ENCODE measurements at places on chromosomes 1 and 21.

- DNase-seq, result no peak
Measured at GRCh38 chr1:182083851-182084486, 22.5 kb upstream of the ZNF648 start.

DNA sequence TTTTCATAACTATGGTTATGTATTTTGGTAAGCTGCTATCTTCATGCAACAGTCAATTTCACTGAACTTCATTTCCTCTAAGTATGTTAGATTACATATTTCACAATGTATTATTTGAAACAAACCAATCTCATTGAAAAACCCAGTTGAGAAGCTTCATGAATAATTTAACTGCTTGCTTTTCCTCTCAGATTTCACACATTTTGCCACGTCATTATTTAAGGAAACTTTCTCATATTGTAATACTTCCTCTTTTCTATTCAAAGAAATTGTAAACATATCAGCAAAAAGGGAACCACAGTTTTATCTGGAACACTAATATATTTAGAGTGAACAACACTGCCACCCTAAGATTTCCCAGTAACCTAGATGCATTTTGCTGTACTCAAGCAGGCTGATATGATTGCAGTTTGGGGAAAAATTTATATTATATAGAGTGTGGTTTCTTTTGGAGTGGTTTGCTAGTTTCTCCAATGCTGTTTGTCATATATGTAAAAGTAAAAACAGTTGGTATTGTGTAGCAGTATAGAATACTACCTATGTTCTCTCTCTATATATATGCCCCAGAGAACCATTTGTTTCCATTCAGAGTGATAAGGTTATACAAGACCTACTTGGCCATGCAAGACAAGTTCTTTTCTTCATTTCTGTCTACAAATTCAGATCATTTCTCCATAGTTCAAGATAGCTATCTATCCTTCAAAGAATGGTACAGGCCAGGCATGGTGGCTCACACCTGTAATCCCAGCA is 28.4 kb upstream of the AHCTF1 start:
- no peak for DNase-seq

DNA sequence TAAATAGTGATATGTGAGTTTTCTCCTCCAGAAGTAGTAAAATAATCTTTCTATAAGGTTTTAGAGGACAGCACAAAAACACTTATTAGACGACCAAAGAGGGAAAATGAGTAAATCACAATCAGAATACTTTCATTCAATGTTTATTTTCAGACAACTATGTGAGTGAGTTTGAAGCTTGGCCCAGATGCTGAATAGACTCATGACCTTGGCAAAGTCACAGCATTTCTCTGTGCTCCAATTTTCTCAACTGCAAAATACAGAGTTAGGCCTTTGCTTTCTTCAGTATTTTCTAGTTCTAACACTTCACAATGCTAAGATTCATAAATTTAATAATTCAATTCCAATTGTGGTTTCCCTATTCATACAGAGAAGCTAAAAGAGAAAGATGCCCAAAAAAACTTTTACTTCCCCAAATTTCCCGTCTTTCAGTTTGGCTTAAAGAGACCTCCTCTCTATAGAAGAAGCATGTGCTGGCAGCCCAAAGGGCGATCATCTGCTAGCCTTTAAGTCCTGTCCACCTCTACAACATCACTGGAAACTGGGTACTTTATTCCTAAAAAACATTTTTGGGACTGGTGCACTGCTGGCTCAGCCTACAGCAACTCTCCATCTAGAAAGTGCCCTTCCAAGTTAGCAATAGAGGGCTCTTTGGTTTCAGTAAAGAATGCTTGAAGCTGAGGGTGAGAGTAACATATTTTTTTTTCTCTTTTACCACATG is 116.8 kb upstream of the GORAB start:
- no peak for DNase-seq

DNA sequence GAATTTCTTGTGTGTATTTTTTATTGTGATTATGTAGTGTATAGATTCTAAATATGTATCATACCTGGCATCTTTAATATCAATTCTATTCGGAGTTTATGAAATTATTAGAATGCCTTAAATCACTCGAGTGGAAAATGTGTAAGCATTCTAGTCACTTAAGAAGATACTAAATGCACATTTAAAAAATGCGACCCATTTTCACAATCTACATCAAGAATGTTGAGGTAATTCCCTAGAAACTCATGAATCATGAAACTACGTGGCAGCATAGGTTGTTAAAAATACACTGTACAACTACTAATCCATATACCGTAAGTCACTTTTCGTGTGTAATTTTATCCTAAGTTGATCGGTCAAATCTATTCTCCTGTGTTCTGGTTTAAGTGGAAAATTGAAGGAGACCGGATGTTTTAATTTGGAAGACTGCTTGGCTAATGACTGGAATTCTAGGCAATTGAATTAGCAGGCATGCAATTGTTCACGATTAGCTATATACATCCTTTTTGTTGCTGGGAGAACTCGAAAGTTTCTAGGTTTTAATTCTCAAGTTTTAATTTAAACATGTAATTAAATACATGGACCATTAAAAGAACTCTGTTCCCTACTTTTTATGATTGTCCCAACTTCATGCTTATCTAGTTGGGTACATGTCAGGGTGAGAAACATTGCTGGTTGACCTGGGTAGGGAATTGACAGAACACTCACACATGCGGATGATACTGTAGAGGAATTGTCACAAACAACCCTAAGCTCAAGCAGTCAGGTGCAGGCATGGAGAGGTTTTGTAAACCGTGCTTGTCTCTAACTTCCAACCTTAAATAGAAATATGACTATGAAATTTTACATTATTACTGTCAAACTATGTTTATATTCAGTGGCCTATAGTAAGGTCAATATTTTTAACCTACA is 6.6 kb downstream of the ZBTB18 start:
- DNase-seq, result no peak

DNA sequence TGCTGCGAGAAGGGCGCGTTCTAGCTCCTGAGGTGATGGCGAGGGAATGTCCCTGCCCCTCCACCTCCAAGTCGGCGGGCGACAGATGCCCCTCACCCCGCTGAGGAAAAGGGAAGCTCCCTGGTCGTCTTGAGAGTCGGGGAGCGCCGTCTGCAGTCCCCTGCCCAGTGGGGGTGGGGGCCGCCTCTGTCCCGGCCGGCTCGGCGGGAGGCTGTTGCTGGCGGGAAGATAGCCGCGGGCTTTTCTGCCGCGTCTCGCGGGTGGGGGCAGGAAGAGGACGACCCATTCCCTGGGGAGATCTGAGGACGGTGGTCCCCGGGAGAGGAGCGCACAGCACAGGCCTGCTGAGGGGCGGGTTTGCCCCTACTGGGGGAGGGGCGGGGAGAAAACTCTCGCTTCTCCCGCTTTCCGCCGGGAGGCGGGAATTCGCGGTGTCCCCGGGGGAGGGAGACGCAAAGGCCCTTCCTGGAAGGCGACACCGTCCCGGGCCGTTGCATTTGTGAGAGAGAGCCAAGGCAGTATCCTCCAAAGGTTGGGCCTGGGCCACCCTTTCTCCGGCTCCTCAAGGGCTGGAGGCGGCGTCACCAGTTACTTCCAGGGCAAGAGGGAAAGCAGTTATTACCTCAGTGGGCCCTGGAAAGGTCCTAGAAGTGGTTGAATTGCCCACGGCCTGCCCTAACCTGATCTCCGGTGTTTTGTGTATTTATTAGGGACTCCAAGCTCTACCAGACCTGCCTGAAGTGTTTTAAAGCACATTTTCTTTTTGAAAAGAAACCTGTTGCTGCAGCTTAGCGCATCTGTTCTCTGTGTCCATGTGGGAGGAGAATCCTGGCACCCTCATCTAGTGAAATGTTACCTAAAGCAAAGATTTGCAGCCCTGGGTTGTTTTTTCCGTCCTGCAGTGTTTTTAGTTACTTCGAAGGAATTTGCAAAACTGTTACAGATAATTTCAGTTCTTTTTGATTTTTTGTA is 648 bp downstream of the S100PBP start:
- DNase-seq, result peak; percentile 16

DNA sequence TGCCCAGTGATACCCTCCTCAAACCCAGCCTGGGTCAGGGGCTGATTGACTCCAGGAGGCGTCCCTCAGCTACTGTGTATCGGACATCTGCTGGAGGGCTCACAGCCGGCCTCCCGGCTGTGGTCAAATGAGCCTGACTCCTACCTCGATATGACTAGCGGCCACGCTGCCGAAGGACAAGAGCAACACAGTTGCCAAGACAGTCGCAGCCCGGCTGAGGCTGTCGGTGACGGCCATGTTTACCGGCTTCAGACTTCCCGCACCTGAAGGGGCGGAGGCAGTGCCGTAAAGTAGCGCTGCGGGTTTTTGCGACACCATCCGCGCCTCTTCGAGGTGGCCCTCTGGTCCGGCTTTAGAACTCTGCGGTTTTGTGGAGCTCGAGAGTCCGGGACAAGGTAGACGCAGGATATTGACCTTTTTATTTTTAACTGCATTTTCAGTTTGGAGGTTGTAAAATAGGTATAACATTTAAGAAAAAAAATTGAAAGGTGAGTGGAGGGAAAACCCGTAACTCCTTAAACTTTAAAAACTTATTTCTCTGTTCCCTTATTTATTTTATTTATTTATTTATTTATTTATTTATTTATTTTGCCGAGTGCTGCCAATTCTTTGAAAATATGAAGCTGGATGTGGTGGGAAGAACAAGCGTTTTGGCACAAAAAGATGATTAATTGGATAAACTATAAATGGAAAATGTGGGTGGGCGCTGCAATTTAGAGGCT is at the start of gene PIGK:
Gene PIGK (minus strand): TSS at position 265 of the 722 bp plus-strand sequence. CDS start 28 bp downstream, at position 237.
- peak; percentile 90 for DNase-seq

DNA sequence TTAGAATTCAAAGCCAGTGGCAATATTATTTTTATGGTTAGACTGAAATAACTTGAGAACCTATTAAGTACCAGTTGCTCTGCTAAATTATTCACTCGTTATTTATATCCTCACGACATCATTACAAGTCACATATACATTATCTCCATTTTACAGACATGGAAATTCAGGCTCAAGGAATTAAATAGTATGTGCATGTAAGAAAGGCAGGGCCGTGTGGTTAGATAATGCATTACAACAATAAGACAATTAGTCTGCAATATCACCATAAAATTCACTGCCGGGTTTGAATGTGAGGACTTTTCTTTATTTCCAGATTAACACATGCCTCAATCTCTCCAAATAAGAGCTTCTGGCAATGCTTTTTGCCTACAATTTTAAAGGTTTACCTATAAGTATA is 523.4 kb downstream of the PTBP2 start:
- DNase-seq, result no peak

DNA sequence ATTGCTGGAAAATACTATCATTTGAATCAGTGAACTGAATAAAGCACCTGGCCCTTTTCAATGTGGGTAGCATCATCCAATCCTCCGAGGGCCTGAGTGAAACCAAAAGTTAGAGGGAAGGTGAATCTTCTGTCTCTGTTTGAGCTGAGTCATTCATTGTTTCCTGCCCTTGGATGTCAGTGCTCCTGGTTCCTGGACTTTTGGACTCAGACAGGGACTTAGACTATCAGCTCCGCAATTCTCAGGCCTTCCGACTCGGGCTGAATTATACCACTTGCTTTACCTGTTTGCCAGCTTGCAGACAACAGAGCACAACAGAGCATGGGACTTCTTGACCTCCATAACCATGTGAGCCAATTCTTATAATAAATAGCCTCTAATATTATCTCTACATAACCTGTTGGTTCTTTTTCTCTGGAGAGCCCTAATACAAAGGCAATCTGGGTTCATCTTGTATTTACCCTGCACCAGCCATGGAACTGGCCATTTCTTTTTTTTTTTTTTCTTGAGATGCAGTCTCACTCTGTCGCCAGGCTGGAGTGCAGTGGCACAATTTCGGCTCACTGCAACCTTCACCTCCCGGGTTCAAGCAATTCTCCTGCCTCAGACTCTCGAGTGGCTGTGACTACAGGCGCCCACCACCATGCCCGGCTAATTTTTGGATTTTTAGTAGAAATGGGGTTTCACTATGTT is 19.2 kb upstream of the VASH2 start:
- no peak for DNase-seq

DNA sequence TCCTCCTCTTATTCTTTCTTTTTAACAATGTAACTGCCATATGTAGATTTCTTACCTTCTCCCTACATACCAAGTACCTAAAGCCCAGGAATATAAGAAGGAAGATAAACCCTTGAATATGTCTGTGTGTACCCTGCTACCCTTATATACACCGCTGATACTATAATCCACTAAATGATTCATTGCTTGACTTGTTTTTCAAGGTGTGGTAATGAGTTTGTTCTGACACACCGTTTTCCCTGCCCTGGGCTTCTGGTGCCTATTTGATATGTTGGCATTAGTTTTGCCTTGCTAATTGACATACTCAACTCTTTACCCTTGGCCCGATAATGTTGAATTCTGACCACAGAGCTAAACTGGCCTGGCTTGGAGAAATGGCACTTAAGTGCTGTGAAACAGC is 64.3 kb downstream of the IL23R start:
- no peak for DNase-seq

DNA sequence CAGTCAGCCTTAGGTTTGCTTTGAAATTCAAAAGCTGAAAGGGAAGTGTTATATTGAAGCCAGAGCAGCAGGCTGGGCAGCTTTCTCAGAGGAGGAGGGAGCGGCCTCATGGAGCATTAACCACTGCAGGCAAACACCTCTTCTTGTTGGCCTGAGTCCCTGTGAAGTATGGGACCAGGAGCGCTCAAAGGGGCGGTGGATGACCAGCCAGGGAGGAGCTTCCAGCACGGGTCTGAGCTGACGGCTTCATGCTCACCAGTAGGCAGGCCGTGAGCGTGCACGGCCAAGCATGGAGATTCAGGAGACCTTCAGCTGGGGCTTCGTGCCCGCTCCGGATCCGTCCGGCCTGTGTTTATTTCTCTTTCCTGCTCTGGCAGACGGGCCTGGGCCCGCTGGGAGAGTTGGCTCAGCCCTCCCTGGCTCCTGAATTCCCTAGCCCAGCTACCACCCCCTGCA is 245.2 kb downstream of the TRABD2B start:
- DNase-seq, result no peak

DNA sequence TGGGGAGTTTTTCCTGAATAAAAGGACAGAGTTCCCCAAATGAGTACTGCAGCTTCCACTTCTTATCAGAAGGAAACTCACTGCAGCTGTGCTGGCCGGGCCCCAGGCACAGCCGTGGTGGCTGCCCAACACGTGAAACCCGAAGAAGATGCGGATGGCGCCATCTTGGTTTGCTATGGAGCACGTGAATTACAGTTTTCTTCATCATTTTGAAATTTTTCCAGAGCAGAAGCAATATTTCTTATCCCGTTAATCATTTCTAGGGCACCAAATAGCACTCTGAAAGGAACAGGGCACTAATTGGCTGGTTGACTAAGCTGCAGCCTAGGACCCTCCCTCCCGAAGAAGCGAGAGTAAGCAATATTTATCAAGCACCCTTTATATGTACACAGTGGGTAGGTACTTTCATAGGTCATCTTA is 63.2 kb upstream of the EPS8L3 start:
- no peak for DNase-seq

DNA sequence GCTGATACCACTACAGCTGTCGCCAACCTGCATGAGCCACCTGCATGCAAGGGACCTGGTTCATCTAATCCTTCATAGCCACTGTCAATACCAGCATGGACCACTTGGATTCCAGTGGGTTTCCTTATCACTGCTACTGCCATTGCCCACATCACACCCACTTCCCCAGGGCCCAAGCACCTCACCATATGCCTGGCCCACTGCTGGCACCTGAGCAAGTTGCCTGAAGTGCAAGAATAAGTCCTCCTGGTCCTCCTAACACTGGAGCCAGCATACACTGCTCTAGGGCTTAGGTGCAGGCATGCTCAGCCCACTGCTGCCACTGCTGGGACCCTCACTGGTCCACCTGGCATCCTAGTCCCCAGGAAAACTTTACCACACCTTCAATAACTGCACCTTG is 1136.8 kb upstream of the ADGRL4 start:
- DNase-seq, result no peak

GRCh38 chr1:233389169-233389568 is 61.6 kb downstream of the MAP3K21 start:
- DNase-seq, result no peak

GRCh38 chr1:84912726-84913554 is 19.9 kb upstream of the LPAR3 start:
- no peak for DNase-seq

Data from CD4-positive, alpha-beta T cell treated with Interleukin-2 at 100 ng/mL for 4 hours (primary cell).